ENCODE measurements at places on chromosomes 4 and X. TPM values are rescaled to one million over a fixed set of nuclear protein-coding genes. Genes with fewer than 3 reads are reported as not detected.

- DNase-seq, result no peak
Observed at GRCh38 chrX:120457766-120458180, 11.3 kb downstream of the LAMP2 start.

DNA sequence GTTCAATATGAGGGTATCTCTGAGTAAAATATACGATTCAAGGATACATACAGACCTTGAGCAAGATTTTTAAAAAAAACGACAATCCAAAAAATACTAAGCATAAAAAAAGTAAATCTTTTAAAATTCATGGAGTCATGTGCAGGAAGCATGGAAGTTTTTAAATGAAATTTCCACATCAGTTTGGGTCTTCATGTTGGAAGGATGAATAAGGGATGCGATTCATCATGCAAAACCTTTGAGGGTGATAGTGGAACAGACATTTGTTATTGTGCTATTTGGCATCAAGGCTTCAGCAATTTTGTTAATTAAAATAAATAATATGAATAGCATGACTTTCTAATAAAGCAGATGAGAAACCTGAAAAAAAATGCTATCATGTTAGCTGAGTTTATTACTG, 815.0 kb upstream of the PCDH10 start:
- DNase-seq, result no peak

- no peak for DNase-seq
Observed at GRCh38 chrX:10117864-10118377, 38.9 kb upstream of the CLCN4 start.

- peak; percentile 73 for DNase-seq
Observed at GRCh38 chr4:138650929-138651448, 364.6 kb upstream of the NOCT start.

- no peak for DNase-seq
Observed at GRCh38 chrX:68536884-68537283, 38.0 kb downstream of the YIPF6 start.

DNA sequence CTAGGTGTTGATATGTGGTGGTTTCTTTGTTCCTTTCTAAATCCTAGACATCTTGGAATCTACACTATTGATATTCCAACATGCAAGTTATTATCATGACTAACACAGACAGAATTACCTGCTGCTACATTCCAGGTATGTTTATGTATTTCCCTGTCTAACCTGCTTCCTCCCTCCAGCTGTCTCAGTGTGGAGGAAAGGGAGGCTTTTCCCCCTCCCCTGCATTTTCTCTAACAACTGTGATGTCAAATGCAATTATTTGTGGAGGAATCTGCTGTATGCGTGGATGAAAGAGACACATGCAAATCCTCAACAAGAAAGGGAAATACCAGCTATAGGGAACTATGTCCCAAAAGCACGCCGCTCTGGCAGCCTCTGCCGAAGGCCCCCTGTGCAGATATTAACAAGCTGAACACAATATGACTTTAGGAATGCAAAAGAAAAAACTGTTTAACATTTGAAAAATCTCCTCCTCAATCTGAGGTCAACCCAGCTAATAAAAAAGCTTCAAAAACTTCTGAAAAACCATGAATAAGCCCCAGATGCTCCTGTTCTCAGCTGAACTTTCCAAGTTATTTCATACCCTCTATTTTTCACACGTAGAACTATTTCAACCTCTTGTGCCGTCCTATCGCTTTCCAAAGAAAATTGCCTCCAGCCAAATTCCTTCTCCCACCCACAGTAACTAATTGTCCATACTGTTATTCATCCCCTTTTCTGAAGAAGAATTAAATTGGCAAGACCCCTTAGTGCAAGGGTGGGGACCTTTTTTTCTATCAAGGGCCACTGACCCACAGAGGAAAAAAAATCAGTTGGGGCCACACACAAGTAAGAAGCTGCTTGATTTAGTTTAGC, 225.1 kb upstream of the GPC4 start:
- DNase-seq, result no peak

GRCh38 chr4:87840149-87840548, 7.4 kb downstream of the MEPE start:
- no peak for DNase-seq

DNA sequence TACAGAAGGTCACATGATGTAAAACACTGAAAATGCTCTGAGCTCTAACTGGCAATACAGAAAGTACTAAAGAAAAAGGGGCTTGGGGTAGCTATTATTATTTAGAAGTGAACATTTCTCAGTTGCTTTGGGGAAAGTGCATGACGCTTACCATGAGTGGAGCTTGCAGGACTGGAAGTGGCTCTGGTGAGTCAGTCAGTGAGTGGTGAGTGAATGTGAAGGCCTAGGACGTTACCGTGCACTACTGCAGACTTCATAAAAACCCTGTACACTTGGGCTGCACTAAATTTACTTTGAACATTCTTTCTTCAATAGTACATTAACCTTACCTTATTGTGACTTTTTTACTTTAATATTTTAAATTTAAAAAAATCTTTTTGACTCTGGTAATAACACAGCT, 89.3 kb upstream of the ENPP6 start:
- DNase-seq, result no peak

- peak; percentile 80 for DNase-seq
Observed at GRCh38 chr4:141132072-141132708, 1.1 kb downstream of the RNF150 start.

DNA sequence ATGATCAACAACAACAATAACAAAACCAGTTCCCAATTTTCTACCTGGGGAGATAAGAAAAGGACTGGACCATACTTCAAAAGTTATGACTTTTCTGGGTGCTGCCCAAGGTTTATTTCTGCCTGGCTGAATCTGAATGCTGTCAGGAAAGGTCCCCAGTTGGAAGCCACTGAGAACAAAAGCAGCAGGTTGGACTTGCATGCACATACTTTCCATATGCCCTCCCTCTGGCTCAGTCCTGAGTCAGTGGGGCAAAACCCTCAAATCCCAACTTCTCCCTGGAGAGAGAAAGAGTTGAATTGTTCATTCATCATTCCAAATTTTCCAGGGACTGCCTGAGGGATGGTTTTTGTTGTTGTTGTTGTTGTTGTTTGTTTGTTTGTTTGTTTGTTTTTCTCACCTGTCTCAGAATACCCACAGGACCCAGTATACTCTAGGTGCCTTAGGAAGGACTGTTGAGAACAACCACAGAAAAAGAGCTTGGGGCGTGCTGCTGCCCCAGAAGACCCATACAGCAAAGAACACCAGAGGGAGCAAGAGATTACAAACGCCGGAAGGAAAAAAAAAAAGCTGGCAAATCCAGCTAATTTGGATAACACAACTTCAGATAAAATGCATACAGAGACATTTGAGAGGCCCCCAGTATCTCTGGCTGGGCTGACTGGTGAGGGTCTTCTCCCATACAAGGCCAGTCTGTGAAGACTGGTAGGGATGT, 138.9 kb upstream of the INPP4B start:
- no peak for DNase-seq

DNA sequence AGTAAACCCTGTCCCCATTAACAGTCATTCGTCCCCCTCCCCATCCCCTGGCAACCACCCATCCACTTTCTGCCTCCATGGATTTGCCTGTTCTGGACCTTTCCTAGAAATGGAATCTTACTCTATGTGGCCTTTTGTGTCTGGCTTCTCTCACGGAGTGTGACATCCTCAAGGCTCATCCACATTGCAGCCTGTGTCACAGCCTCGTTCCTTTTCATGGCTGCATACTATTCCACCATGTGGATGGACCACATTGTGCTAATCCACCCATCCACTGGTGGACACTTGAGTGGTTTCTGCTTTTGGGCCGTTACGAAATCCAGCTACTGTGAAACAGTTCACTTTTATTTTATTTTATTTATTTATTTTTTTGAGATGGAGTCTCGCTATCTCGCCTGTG, 8.1 kb upstream of the PPP2R3B start:
- DNase-seq, result no peak

DNA sequence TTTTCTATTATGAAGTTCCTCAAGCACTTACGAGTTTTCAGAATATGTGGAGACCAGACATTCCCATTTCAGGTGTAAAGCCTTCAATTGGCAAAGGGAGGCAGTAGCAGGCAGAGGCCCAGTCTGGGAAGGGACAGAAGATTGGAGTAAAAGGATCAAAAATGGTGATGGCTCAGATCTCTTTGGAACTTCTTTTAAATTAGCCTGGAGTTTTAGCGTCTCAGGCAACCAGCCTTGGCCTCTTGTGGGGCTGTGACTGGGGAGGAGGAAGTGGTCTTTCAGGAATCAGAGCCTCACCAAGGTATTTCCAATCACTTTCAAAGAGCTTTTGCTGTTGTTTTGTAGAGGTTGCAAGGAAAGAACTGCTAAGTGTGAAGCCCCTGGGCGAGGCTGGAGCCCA, 239.1 kb downstream of the FRAS1 start:
- DNase-seq, result no peak

DNA sequence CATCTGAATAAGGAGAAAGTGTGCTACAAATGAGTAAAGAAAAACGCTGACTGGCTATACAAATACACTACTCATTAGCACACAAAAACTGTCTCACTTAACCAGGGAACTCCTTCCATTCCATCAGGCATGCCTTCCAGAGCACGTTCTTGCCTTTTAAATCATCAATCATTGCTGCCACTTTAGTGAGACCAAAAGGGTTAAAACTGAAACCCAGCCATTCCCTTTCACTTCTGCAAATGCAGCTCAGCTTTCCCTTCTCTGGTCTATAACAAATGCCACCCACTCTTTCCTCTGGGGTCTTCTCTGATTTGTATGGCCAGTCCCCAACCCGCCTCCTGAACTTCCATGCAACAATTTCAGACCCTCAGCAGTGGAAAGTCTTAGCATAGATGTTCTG, 231.5 kb downstream of the TRIML1 start:
- no peak for DNase-seq

The PCYT1B gene
- polyA plus RNA-seq, result 2.9 TPM

The SASH3 gene
- 2.5 TPM for polyA plus RNA-seq

The NDST4 gene
- 1.2 TPM for polyA plus RNA-seq

The SULT1B1 gene
- polyA plus RNA-seq, result 0.60 TPM

The INPP4B gene
- polyA plus RNA-seq, result 28.1 TPM

The ARHGAP6 gene
- 9.9 TPM for polyA plus RNA-seq

The NLGN4X gene
- 3.5 TPM for polyA plus RNA-seq

The ARX gene
- 3.2 TPM for polyA plus RNA-seq

The PPAT gene
- polyA plus RNA-seq, result 9.7 TPM
